EH (cell line): ENCODE measurements at places on chromosomes 7 and 10.

- DNase-seq: no peak
These were observed 75.6 kb upstream of the INSIG1 start for GRCh38 chr7:155222061-155222460.

GRCh38 chr7:138854115-138854645 lies 56.2 kb upstream of the ATP6V0A4 start:
- no peak for DNase-seq

- DNase-seq: peak; percentile 32
These were observed 14.8 kb upstream of the LSM8 start for GRCh38 chr7:118169146-118169545.

DNA sequence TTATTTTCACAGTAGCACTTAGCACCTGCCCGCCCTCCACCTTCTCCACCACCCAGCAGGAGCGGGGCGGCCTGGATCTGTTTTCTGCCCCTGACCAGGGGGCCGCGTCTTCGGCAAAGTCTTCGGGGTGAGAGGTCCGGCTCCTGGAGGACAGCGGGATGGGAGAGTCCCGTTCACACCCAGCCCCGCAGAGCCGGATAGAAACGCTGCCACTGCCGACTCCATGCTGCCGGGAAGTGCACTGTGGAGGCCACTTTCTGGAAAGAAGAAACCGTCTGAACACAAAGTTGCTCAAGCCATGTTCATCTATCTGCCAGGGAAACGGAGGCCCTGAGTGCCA lies 14.5 kb upstream of the ZNF273 start:
- peak; percentile 9 for DNase-seq

DNA sequence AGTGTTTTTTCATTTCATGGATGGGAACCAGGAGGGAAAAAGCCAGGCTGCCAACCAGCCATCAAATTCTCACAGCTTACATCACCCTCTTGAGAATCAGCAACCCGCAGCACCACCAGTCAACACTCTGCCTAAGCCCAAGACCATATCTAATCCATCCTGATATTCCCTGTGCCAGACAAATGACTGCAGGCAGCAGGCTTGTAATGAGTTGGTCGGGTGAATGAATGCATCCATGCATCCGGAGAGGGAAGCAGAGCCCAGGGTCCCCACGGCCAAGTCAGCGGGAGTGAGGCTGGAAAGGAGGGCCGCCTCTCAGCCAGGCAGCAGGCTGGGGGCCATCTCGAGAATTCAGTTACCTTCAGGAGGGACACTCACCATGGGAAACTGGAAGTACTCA lies 46.9 kb downstream of the SLIT1 start:
- no peak for DNase-seq

DNA sequence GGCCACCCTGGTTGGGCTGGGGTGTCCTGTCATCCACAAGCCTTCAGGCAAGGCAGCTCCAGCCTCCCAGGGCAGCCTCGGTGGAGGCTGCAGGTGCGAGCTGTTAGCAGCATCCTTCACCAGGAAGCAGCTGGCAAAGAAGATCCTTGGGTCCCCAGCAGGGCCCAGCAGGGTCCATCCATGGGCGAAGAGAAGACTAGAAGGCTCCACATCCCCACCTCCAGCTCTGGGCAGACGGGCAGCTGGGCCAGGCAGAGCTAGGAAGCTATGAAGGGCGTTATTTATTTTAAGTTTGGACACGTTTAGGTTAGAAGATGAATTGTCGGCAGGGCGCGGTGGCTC lies 348.5 kb downstream of the TCERG1L start:
- DNase-seq: no peak

DNA sequence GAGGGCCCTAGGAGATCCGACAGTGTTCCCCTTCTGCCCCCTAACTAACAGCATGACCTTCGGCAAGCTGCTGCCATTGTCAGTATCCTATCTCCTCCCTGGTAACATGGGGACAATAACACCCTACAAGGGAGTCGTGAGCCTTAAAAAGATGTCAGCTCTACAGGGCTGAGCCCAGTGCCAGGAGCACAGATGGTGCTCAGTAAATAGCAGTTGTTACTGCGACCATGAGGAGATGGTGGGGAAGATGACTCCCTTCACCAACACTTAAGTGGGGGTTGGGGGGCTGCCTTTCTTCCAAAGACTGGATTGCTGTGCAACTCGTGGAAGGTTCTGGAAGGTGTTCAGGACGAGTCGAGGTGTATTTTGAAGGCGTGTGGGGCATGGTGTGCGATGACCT lies 29.5 kb upstream of the C10orf120 start:
- DNase-seq: no peak

- peak; percentile 23 for DNase-seq
These were observed 81.9 kb downstream of the SKAP2 start for GRCh38 chr7:26782501-26782900.

- DNase-seq: no peak
These were observed at the start of gene WIPF3 for GRCh38 chr7:29806208-29806994. Gene WIPF3 (plus strand): TSS chr7:29806508. CDS start chr7:29834725, 28,217 bp downstream.

DNA sequence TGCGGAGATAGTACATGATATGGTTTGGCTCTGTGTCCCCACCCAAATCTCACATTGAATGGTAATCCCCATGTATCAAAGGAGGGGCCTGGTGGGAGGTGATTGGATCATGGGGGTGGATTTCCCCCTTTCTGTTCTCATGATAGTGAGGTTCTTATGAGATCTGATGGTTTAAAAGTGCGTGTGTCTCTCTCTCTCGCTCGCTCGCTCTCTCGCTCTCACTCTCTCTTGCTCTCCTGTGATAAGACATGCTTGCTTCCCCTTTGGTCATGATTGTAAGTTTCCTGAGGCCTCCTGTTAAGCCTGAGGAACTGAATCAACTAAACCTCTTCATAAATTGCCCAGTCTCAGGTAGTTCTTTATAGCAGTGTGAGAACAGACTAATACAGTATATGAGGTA lies 171.9 kb downstream of the NSUN6 start:
- DNase-seq: no peak

GRCh38 chr7:129990403-129991192 lies 37.8 kb upstream of the UBE2H start:
- DNase-seq: peak; percentile 50

- peak; percentile 93 for DNase-seq
These were observed 18.7 kb upstream of the ARHGAP12 start for GRCh38 chr10:31947144-31947926.

DNA sequence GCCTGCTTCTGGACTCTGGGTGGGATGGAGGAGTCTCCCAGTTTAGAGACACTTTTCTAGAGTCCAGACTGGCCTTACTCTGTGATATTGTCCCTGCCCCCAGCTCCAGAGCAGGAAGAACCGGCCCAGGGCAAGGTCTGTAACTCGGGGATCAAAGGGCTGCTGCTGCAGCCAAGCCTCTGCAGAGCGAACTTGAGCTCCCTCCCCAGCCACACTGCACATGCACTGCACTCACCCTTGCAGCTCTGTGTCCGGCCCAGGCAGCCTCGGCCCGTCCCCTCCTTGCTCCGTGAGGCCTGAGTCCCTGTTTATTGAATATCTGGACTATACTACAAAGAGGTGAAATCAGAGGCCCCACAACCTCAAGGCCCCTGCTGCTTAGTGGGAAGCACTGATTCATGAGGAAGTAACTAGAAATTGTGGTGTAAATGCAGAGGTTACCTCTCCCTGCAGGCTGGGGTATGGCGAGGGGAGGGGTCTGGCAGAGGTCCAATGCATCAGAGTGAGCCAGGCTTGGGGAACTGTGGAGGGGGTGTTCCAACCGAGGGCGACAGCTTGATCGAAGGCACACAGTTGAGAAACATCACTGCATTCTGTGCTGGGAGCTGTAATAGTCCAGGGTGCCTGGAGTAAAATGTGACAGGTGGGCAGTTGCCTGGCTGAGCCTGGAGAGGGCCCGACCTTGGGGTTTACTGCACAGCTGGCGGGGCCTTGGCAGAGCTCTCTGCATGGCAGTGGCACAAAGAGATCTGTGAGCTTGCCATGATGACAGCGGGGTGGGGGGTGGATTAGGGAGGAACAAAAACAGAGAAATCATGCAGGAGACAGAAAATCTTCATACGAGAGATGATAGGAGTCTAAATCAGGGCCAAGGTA lies 49.1 kb downstream of the AOC1 start:
- no peak for DNase-seq

DNA sequence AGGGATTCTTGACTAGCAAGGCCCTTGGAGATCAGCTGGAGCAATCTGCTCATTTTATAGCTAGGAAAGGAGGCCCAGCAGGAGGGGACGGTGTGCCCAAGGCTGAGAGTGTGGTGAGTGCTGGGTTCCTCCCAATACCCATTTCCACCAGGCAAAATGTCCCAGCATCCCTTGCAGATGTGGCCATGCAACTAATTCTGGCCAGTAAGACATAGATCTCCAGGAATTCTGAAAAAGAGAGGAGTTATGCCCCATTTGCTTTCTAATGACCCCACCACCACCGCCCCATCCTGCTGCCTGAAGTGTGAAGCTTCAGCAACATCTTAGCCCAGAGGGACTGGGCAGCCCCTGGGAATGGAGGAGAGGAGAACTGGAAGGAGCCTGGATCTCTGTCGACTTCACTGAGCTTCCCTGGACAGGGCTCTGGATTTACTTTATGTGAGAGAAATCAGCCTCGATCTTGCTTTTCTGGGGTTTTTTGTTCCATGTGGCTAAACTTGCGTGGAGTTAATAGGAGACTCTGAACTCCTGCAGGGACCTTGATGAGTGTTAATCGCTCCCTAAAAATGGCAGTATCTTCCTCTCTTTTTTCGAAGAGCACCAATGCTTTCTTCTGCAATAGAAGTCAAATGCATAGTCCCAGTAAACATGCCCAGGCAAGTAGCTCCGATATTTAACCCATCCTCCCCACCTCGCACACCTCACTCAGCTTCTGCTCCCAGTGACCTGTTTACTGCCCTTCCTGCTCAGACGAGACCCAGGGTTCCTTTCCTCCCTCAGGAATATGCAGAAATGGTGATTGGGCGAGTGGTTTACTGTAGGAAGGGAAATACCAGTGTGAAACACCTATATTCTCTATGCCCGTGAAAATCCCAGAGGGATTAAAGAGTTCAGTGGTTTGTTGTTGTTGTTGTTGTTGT lies 127.5 kb upstream of the GPR26 start:
- no peak for DNase-seq

DNA sequence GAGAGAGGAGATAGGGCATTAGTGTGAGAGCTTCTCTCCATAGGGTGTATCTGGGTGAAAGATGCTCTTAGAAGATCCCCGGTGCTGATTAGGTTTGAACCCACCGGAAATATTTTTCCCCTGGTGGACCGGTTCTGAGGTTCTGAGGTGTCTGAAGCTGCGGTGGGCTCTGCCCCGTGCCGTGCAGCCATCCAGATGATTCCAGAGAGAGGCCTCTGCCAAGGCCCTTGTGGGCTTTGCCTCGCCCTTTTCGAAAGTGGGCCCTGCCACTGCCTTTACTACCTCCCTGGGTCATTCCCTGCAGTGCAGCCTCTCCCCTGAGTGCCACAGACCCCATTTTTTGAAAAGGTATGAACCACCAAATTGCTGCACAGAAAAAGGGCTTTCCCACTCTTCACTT lies 2.8 kb downstream of the GIMAP8 start:
- no peak for DNase-seq

DNA sequence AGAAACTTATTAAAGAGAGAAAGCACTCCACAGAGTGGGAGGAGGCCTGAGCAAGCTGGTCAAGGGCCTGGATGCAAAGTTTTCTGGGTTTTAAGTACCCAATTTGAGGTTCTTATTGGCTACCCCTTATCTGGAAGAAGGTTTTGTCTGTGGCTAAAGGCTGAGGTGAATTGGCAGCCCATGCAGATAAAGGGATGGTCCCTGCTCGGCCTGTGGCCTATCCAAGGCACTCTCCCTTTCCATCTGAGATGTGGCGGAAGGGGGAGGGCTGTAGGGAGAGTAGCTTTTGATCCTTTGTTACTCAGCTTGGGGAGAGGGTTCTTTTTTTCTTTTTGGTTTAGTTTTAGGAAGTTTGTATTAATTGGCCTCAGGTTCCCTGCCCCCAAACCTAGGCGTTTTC lies 465.1 kb downstream of the ATRNL1 start:
- no peak for DNase-seq

DNA sequence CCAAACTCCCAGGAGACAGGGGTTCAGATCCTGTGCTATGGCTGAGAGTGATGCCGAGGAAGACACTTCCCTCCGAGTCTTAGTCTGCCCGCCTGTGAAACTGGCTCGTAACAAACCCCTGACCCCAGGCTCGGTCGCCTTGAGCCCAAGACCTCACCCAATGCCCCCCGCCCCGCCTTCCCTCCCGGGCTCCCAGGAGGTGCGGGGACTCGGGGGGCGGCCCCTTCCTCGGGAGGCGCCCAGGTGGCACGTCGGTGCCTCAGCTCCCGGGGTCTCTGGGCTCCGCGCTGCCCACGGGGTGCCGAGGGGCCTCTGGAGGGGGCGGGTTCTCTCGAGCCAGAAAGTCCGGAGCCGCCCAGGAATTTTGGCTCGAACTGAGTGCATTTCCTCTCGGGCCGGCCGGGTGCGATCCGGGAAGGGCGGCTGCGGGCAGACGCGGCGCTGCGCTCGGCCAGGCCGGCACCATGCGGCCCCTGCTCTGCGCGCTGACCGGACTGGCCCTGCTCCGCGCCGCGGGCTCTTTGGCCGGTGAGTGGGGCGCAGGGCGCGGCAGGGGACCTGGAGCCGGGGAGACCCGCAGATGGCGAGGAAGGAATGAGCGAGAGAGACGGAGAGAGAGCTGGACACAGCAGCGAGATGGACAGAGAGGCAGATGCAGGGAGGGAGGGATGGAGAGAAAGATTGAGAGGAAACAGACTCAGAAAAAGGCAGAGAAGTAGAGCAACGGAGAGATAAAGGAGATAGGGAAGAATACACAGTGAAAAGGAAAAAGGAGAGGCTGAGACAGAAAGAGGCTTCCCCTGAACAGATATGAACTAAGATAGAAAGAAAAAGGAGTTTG lies at the start of gene PLAC9:
Gene PLAC9 (plus strand): TSS at position 432 of the 841 bp plus-strand sequence. CDS start 33 bp downstream, at position 465.
- DNase-seq: peak; percentile 57
